GM13977 (cell line): ENCODE measurements at places on chromosomes 7 and 10.

DNA sequence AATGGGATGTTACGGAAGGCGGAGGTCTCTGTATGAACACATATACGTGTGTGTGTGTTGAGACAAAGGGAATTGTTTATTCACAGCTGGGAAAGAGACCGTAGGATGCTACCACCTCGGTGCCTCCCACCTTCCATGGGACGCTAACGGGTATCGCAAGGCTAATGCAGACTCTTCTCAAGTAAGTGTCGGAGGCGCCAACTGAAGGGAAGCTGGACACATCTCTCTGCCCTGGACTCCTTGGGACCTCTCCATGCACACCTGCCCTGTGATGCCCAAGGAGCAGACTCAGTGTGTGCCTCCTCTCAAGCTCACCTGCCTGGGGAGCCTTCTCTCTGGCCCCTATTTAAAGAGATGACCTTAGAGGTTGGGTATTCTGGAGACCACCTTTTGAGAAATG is 230.9 kb downstream of the DNAJB6 start:
- no peak for DNase-seq

- no peak for DNase-seq
Measured at GRCh38 chr10:74910241-74910975, 84.0 kb downstream of the KAT6B start.

- no peak for DNase-seq
Measured at GRCh38 chr10:4512671-4513240, 313.3 kb upstream of the AKR1E2 start.

DNA sequence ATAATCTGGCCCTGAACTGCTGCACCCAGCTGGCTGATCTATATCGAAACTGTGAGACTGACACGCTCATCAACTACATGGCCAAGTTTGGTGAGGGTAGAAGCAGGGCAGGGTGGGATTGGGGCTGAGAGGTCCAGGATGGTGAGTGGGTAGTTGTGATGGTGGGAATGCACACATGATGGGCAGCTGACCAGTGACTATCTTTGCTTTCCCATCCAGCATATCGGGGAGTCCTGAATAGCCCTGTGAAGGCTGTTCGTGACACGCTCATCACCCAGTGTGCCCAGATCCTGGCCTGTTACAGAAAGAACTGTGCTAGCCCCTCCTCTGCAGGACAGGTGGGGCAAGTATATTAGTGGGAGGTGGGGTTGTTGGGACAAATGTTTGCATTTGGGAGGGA is 12.5 kb upstream of the CHCHD1 start:
- DNase-seq, result no peak

GRCh38 chr7:127895814-127896280 is 135.4 kb downstream of the LRRC4 start:
- DNase-seq, result no peak

GRCh38 chr7:108109221-108109908 is 20.8 kb downstream of the LAMB4 start:
- peak; percentile 17 for DNase-seq

GRCh38 chr7:155470686-155471638 is 13.0 kb downstream of the EN2 start:
- no peak for DNase-seq

DNA sequence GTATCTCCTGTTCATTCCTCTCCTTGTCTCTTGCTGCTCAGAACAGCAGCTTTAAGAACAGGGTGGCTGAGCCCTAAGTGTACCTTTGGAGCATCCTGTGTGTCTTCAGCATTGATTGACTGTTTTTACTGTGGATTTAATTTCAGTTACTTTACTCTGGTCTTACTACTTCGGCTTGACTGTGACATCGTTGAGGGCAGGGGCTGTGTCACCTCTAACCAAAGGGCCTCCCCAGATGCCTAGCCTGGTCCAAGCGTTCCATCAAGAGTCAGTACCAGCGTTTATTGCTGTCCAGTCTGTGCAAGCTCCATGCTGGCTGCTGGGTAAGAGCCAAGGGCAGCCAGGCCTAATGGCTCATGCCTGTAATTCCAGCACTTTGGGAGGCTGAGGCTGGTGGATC is 32.4 kb downstream of the CCM2 start:
- DNase-seq, result no peak
